ENCODE measurements at places on chromosomes 5 and 9.

DNA sequence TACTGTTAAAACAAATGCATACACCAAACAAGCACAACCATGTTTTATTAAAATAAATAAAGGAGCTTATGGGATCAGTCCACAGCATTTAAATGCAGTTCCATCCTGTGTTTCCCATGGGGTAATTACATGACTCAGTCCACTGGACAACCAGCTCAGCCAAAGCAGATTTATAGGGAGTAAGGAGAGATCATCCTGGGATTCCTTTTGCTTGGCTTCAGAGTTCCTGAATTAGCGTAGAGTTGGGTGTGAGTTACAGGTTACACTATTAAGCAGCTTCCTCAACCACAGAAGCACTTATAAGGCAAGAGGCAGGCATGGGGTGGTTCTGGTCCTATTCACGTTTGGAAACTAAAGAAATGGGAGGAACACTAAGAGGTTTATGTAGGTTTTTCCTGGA lies 381.1 kb upstream of the ACTBL2 start:
- DNase-seq: no peak

DNA sequence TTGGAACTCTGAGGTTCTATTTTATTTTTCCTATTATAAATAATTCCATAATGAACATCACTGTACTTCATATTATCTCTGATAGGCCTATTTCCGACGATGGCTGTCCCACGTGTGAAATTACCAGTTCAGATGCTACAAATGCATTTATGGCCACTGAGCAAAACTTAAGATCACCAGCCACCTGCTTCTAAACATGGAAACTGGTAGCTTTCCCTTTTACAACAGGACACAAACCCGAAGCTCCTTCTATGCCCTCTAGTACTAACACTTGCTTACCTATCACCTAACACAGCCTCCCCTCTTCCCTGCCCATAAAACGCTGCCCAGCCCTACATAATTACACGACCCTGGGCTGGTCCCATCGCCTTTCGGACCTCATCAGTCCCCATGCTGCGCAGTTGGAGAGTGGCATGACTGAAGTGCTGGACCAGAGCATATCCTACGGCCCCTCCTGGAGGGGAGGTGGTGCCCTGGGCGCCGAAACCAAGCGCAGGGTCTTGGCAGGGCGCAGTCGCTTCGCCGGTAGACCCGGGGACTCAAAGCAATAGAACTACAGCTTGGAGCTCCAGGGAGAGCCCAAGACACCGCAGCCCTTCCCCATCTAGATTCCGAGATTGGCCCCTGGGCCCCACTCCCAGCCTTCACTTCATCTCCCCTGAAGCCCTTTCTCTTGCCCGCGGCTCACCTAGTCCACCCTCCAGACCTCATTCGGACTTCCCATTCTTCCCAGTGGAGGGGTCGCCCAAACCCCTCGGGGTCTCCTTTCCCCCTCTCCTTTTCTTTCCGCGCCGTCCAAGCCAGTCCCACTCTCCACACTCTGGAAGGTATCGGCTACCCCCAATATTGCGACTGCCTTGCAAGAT lies 1.0 kb upstream of the SAP30L start:
- no peak for DNase-seq

DNA sequence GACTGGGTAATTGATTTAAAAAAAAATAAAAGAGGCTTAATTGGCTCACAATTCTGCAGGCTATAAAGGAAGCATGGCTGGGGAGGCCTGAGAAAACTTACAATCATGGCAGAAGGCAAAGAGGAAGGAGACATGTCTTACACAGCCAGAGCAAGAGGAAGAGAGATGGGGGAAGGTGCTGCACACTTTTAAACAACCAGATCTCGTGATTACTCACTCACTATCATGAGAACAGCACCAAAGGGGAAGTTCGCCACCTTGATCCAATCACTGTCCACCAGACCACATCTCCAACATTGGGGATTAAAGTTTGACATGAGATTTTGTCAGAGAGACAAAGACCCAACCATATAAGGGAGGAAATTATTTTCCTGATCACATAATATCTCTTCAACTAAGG lies 138.8 kb upstream of the NR4A3 start:
- no peak for DNase-seq

DNA sequence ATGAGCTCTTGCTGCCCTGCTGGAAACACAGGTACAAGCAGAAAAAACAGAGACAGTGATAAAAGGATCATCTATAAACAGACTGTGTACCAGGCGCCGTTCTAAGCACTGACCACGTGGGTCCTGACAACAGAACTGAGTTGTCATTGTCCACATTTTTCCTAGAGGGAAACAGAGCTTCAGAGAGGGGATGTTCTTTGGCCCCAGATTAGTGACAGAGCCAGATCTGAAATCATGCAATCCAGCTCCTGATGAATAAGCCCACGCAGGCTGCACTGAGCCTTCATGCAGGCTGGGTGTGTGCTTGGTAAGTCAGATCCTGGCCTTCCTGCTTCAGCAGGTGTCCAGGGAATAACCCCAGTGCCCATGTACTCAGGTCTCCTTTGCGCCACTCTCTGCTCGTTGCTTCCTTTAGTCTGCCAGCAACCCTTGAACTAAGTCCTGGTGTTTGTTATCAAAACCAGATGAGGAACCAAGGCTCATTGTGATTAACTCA lies 22.8 kb upstream of the TCF7 start:
- DNase-seq: no peak

GRCh38 chr5:137352095-137352494 lies 147.0 kb downstream of the SPOCK1 start:
- no peak for DNase-seq

DNA sequence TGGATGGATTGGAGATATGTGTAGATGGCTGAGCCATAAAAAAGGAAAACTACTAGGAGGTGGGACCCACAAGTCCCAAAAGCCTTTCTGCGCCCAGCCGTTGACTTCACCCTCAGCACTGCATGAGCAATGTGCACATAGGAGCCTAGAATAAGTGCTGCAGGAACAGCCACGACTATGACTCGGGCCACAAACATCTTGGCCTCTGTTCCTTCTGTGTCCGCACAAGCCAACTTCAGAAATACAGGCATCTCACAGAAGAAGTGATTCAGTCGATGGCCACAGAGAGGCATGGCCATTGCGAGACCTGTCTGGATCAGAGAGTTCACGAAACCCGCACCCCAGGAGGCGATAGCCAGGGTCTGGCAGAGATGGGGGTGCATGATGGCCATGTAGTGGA lies 587 bp downstream of the OR2Y1 start:
- no peak for DNase-seq

DNA sequence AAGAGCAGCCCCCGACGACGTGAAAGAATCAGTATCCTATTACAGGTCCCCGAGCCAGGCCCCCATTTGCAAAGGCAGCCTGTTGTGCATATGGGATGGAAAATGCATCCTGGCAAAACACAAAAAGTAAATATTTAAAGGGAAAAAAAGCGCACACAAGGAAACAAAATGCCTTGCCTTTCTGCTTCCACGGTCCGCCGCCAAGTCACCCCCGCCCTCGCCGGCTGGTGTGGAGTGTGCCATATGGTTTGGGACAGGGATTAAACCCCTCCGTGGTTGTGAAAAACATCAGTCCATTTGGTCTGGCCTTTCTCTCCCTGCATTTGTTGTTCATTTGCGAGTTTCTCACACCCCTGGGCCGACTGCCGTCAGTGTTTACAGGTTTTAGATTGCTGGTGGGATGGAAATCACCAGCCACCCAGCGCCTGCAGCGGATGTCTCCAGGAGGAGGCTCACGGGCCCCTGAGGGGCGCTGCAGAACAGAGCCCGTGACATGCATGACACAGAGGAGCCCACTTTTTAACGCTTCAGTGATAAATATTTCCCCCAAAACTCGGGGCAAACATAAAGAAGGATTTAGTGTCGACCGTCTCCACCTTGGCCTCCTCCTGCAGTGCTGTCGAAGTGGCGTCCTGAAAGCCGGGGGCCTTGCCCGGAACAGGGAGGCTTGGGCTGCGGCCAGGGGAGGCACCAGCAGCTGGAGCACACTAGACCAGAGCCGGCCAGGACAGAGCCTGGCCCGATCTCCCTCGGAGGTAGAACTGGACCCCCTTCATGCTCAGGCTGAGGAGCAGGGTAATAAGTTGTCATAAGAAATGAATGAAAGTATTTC lies 161.5 kb downstream of the HSD17B3 start:
- no peak for DNase-seq

DNA sequence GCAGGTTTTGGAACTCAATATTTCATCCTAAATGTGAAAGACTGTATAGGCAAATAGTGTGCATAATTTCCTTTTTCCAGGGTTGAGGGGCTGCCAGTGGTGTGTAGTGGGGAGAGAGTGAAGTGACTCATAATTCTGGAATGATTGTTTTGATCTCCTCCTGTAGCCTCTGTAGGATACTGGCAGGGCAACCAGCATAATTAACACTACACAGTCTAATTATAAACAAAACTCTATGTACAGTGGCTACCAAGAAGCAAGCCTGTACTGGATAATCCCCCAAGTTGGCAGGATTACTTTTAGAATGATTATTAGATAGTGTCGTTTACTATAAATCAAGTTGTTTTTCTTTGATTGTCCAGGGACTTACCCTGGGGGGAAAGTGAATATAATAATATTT lies 32.2 kb downstream of the LNPEP start:
- DNase-seq: no peak

GRCh38 chr5:173527671-173528070 lies 88.8 kb downstream of the BOD1 start:
- DNase-seq: no peak

DNA sequence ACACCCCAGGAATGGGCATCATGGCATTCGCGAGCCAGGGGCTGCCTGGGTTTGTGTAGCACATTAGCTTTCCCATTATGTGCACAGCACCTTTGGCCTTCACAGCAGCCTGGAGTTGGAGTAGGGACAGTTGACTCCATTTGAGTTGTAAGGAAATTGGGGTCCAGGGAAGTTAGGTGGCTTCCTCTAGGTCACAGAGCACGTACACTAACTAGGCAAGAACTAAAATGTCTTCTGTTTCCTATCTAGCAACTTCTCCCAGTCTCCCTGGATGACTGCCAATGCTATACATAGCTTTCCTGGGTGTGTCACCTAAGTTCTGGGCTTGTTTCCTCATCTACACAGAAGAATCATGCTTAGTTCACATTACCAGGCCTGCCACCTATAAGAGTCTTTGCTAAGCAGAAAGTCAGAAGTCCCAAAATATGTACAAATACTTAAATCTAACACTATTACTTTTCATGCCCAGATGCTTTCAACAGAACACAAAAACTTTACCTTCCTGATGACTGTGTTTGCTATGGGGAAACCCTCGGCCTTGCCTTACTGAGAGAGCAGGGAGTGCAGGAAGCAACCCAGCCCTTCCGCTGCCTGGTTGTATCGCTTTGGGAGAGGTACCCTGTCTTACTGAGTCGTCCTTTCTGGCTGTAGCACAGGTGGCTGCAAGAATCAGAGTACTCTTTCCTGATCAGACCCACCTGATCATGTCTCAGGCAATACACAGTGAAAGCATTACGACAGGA lies 12.0 kb downstream of the MACROH2A1 start:
- DNase-seq: no peak

DNA sequence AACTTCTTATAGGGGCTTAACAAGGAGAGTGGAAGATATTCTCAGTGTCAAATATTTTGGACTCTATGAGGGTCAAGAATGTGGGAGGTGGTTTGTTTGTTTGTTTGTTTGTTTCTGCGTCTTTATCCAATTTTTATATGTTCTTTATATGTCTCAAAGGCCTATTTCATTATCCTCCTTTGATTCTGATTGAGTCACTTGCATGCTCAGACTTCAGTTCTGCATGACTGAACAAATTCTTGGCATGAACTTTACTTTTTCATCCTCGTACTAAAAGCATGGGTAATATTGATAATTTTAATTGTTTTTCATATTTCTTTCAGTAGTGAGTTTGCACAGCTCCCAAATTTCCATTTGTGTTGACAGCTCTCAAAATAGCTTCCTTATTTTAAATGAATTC lies 19.2 kb upstream of the ERBIN start:
- DNase-seq: no peak

- DNase-seq: no peak
Observed at GRCh38 chr9:99722877-99723276, 98.8 kb upstream of the NR4A3 start.

- DNase-seq: no peak
Observed at GRCh38 chr9:132383462-132383883, 23.2 kb downstream of the TTF1 start.

DNA sequence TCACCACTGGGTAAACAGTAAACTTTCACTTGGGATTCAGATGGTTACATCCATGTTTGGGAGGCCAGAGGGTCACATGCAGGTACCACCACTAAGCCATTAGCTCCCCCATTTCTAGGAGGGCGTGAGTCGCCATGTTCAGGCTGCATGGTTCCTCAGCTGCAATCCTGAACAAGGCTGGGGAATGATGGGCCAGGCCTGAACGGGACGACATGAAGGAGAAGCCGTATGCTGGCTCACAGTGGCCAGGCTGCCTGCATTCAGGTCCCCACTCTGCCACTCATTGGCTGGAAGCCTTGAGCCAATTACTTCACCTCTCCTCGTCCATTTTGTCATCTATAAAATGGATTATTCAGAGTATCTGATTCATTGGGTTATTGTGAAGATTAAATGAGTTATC lies 9.0 kb upstream of the FBP2 start:
- DNase-seq: no peak

GRCh38 chr5:53478411-53479044 lies 1.9 kb upstream of the FST start:
- DNase-seq: no peak

GRCh38 chr9:7178729-7179128 lies 421.0 kb downstream of the KDM4C start:
- DNase-seq: no peak

- DNase-seq: no peak
Observed at GRCh38 chr5:154223320-154223719, 32.8 kb downstream of the GALNT10 start.

- peak; percentile 50 for DNase-seq
Observed at GRCh38 chr9:71795097-71795813, 26.9 kb upstream of the CEMIP2 start.

DNA sequence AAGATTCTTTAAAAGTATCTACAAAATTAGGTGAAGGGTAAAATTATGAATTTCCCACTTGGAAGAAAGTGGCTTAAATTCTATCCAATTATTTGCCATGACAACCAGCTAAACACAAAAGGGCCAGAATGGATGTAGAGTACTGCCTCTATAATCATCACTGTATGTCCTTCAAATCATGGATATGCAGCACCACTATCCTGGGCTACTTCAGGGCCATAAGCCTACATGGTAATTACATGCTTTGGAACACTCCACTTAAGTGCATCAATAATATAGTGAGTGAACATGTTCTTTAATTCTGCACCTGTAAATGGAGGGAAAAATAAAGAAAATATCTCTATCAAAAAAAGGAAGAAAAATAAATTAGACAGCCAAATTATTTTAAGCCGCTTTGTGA lies 575.2 kb downstream of the ISL1 start:
- no peak for DNase-seq

DNA sequence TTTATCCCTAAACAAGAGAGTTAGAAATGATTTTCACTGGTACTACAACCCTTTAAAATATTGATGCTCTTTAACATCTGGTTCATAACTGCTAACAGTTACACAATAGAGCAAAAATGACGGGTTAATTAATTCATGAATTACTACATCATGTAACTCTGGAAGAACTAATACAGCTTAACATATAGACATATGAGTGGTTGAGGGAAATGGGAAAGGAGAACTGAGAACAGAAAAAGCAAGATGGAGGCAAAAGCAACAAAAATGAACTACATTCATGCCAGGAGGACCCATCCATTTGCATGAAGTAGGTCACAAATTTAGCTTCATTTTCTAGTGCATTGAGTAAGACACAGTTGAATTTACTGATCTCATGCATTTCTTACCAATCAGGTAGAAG lies 61.8 kb downstream of the C9 start:
- no peak for DNase-seq
